Activated B cell treated with CpG ODN at 0.5 μM for 24 hours (primary cell): ENCODE measurements at places on chromosomes 7 and 10. TPM values are rescaled to one million over a fixed set of nuclear protein-coding genes. Genes with fewer than 3 reads are reported as not detected.

DNA sequence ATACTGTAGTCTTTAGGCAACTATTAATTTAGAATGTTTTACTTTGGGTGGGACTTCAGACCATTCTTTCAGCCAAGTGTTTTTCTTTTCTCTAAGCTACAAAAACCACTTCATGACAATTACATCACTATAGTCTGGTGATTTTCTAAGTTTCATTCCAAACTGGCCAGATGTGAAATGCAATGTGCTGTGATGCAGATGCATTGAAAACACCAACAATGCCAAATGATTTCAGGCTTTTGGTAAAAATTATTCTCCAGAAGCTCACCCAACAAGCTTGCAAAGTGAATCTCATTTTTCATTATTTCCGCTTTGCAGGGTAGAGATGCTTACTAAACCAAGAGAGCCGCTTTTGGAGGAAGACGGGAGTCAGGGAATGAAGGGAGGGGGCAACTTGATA, 118.4 kb upstream of the ANK3 start:
- H3K4me1 ChIP-seq, result peaks cover 6% of the 10 kb centered on the region
- no peak overlapping the region for H3K27ac ChIP-seq
- no peaks in the 10 kb centered on the region for H3K27me3 ChIP-seq
- H3K36me3 ChIP-seq, result no peaks in the 10 kb centered on the region

GRCh38 chr7:116711790-116712189, 39.8 kb downstream of the MET start:
- H3K27ac ChIP-seq, result no peak overlapping the region
- H3K27me3 ChIP-seq, result peaks cover 24% of the 10 kb centered on the region
- H3K36me3 ChIP-seq, result no peaks in the 10 kb centered on the region
- no peak for DNase-seq
- no peak overlapping the region for H3K4me3 ChIP-seq
- no peaks in the 10 kb centered on the region for H3K4me1 ChIP-seq

GRCh38 chr10:36126076-36126475, 484.0 kb upstream of the FZD8 start:
- no peak overlapping the region for H3K27ac ChIP-seq
- no peaks in the 10 kb centered on the region for H3K4me1 ChIP-seq
- DNase-seq, result no peak
- no peaks in the 10 kb centered on the region for H3K36me3 ChIP-seq
- H3K4me3 ChIP-seq, result no peak overlapping the region
- H3K27me3 ChIP-seq, result no peaks in the 10 kb centered on the region

DNA sequence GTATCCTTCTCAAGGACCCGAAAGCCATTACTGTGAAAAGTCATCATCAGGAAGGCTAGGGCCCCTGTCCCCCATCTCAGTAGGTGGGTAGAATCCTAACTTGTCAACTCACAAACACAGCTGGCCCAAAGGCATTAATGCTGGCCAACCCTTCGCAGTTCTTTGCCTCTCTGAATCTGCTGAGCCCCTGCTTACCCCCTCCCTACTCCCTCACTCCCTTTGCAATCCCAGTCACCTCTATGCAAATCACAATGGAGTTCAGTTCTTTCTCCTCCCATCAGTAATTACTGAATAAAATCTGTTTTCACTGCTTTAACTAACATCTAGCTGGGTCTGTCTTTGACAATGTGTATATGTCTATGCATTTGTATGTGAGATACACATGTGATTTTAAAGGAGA, 38.1 kb upstream of the AOAH start:
- no peak overlapping the region for H3K4me3 ChIP-seq
- no peak overlapping the region for H3K27ac ChIP-seq
- no peaks in the 10 kb centered on the region for H3K36me3 ChIP-seq
- no peak for DNase-seq

- H3K27ac ChIP-seq, result no peak overlapping the region
- no peaks in the 10 kb centered on the region for H3K36me3 ChIP-seq
- H3K4me1 ChIP-seq, result peaks cover 4% of the 10 kb centered on the region
- H3K4me3 ChIP-seq, result no peak overlapping the region
Observed at GRCh38 chr10:120793088-120793487, 58.1 kb upstream of the WDR11 start.

DNA sequence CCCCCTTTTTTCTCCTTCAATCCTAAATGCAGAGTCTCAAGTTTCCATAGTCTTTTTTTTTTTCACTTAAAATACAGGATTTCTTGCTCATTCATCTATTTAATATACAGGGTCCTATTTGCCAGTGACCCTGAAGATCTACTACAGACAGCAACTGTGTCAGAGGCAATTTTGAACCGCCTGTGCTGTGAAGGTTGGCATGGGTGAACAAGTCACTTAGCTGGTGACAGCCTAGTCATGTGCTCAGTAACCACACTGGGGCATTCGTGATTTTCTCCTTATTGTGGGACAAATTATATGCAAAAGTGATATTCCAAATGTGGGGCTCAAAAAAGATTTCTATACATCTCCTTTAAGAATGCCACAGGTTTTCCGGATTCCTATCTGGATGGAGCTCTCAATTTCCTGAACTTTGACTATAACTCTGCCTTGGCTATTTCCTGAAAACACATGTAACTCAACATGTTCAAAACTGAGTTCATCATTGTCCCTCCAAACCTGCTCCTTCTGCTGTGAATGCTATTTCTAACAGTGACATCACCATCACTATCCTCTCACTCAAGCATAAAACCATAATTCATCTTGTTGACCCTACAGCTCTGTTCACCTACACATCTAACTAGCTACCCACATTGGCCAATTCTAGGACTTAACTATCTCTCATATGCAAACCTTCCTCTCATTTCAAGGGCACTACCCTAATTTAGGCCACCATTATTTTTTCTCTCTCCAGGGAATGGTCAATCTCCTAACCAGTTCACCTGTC, 36.7 kb downstream of the CDK6 start:
- no peak overlapping the region for H3K4me3 ChIP-seq
- no peaks in the 10 kb centered on the region for H3K27me3 ChIP-seq
- DNase-seq, result no peak

Gene EFCAB10
- not detected in 2 replicates for total RNA-seq

Gene NME8
- not detected in 2 replicates for total RNA-seq

Gene MRM2
- total RNA-seq, result 35.3 and 36.5 TPM in 2 replicates
